Liver (tissue), 10 donors: ENCODE measurements at places on chromosomes 12 and 14. TPM values are rescaled to one million over a fixed set of nuclear protein-coding genes. Genes with fewer than 3 reads are reported as not detected.

Gene RNASE7
- 0.33 TPM for total RNA-seq

Gene MYF6
- total RNA-seq, result not detected

GRCh38 chr14:25215607-25216006 is 165.7 kb upstream of the STXBP6 start:
- H3K36me3 ChIP-seq, result no peaks in the 10 kb centered on the region
- H3K4me3 ChIP-seq, result no peak overlapping the region
- DNase-seq, result no peak
- H3K4me1 ChIP-seq, result no peaks in the 10 kb centered on the region

GRCh38 chr12:57477710-57478681 is 1.7 kb downstream of the ARHGAP9 start:
- no peak for DNase-seq
- peaks cover 3% of the 10 kb centered on the region for H3K27me3 ChIP-seq
- peak overlapping the region; percentile 2 for H3K4me3 ChIP-seq
- no peaks in the 10 kb centered on the region for H3K36me3 ChIP-seq
- H3K4me1 ChIP-seq, result peaks cover 17% of the 10 kb centered on the region
- peak overlapping the region; percentile 66 for H3K27ac ChIP-seq

Gene PLA2G1B
- 0.84 TPM for total RNA-seq

DNA sequence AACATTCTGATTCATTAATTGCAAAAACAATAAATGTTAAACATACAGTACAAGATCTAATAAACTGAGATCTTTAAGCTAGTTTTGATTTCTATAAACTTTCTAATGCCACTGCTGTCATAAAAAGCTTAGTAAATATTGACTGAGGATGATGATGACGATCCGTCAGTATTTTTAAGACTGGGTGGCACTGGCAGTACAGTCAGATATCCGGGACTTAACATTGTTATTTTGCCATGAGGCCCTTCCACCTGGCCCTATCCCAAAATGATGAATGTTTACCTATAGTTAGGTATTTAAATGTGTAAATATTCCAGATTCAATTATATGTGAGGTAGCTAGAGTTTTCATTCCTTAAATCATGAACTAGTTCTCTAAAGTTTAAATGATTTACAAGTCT is 158.5 kb downstream of the FOXA1 start:
- H3K27me3 ChIP-seq, result no peaks in the 10 kb centered on the region
- peaks cover 1% of the 10 kb centered on the region for H3K4me1 ChIP-seq
- no peaks in the 10 kb centered on the region for H3K36me3 ChIP-seq
- H3K27ac ChIP-seq, result no peak overlapping the region

DNA sequence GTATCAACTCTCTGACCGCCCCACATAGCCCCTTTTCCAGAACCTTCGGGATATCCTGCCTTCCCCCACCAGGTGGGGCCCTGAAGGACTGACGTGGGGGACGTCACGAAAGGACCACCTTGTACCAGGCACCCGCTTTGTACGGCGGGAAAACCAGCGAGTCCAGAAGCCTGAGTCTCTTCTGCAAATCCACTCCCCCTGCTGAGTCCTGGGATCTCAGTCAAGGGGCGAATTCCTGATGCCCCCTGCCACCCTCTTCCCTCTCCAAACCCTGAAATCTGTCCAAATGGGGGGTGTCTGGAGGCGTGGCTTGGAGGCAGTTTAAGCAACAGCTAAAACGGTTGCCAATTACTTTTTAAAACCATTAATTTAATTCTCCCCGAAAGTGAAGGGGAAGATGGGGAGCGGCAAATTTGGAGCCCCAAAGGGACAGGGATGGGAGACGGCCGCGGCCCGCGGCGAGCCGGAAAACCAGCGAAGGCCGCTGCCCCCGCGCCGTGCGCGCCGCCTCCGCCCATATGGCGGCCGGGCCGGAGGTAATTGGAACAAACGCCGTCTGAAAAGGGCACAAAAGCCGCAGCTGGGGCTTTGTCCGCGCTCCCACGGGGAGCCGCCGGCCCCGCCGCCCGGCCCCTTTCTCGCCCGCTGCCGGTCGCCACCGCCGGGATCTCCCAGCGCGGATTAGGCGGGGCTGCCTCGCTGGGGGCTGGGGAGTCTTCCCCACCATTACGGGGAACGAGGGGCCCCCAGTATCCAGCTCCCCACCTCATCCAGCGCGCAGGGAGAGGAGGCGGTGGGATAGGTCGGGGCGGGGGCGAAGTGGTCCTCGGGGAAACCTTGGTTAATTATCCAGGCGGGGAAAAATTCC is 6.6 kb downstream of the LHX5 start:
- H3K27me3 ChIP-seq, result peaks cover 26% of the 10 kb centered on the region
- no peak overlapping the region for H3K4me3 ChIP-seq
- no peaks in the 10 kb centered on the region for H3K36me3 ChIP-seq

DNA sequence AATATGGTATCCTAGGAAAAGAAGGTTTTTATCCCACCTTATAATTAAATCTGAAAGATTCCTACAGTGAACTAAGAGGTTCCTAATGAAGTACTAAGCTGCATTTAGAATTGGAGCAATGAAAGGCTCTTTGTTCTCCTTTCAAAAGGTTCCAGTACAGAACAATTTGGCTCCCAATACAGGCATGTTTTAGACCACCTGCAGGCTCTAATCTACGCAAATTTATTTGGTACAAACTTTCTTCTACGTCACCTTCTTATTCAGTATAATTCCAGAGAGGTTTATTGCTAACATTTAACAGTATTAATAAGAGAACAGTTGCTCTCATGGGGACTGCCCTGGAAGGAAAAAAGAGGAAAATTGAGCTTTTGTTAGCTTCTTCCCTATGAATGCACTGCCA is 37.6 kb upstream of the SLCO1C1 start:
- H3K27ac ChIP-seq, result no peak overlapping the region
- no peaks in the 10 kb centered on the region for H3K27me3 ChIP-seq
- no peak overlapping the region for H3K4me3 ChIP-seq

Gene CIT
- 24.7 TPM for total RNA-seq

- DNase-seq, result no peak
- H3K27me3 ChIP-seq, result no peaks in the 10 kb centered on the region
- no peaks in the 10 kb centered on the region for H3K36me3 ChIP-seq
- H3K4me1 ChIP-seq, result no peaks in the 10 kb centered on the region
- no peak overlapping the region for H3K27ac ChIP-seq
These were observed 348.3 kb upstream of the SFSWAP start for GRCh38 chr12:131362291-131363211.

GRCh38 chr14:77822307-77822706 is 22.4 kb downstream of the ADCK1 start:
- no peaks in the 10 kb centered on the region for H3K4me1 ChIP-seq
- no peak overlapping the region for H3K4me3 ChIP-seq
- no peak overlapping the region for H3K27ac ChIP-seq

Gene TEX52
- total RNA-seq, result not detected

DNA sequence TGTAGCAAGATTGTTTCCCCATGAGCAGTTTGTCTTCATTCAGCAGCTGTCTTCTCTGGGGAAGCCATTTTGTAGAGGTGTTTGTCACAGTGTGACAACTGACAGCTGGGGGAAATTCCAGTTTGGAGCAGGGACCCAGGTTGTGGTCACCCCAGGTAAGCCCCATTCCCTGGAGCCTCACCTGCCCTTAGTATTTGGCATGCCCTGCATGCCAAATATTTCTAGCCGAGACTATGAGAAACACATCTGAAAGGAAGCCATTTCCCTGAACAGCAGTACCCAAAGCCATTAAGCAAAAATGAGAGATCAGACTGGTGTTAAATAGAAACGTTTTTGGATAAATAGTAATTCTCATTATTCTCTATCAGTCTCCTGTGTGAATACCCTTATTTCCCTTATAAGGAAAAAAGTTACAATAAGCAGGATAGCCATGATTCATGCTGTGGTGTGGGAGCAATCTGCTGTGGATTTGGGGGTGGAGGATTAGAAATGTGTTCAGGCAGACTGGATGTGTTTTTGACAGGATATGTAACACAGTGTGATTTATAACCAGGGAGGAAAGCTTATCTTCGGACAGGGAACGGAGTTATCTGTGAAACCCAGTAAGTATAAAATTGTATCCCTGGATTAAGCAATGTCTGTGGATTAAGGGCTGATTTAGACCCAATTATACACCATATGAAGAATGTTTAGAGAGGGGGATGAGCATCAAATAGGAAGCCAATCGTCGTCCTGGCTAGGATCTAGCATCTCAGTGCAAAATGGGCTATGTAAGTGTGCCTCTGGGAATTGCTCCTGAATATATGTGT is 68.9 kb downstream of the DAD1 start:
- no peaks in the 10 kb centered on the region for H3K36me3 ChIP-seq
- H3K4me1 ChIP-seq, result peaks cover 3% of the 10 kb centered on the region
- no peak overlapping the region for H3K27ac ChIP-seq
- no peak overlapping the region for H3K4me3 ChIP-seq

Gene CACNB3
- 1.9 TPM for total RNA-seq
